ENCODE measurements at places on chromosomes 3 and 15.

DNA sequence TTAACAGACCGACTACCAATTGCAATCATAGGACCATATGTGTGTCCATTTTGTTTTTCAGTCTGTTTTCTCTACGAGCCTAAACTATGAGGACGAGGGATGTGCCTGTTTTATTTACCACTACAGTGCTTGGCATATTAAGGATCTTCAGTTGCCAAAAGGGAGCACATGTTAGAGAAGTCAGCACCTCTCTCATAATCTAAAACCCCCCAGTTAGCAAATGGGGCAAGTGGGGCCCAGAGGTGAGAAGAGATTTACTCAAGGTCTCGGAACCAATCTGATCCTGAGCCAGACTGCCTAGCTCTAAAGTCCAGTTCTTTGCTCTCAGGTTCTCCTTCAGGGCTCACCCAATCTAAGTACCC, 578 bp upstream of the PODXL2 start:
- no peak for DNase-seq

DNA sequence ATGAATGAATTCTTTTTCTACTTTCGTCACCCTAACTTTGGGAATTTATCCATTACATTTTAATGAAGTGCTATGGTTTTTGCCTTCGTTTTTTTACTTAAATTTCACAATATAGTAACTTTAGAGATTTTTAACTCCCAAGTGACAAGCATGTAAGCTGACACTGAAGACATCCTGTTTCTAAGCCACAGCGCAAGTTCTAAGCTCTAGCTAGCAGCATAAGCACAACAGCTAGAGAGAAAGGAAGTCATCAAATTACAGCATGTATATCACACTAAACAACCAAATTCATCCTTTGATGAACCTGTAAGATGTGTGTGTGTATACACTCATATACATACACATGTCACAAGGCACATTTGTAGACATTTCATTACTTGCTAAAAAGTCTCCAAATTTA, 119.3 kb downstream of the P3H2 start:
- no peak for DNase-seq

DNA sequence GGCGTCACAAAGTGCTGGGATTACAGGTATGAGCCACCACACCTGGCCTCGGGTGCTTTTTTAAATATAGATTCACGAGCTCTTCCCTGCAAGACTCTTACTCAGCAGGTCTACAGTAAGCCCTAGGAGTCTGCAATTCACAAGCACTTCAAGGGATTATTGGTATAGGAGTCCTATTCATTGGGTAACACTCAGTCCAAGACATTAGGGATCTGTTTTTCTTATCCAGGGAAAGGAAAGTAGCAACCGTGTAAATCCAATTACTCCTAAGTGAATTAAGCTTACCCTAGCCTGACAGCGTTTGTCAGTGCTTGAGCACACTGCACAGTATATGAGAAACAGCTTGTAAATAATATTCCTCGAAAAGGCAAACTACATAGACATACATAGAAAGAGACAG, 109.9 kb downstream of the SENP2 start:
- no peak for DNase-seq

GRCh38 chr15:58330741-58331559, 100.8 kb upstream of the LIPC start:
- DNase-seq, result no peak

GRCh38 chr3:141228395-141228794, 3.2 kb upstream of the PXYLP1 start:
- DNase-seq, result no peak

Data from SK-N-MC (cell line).